ENCODE measurements at places on chromosomes 12 and 14.
A peak's percentile ranks its signal among the peaks of the same experiment; 100 is the strongest.

GRCh38 chr12:14393751-14394150 is 28.3 kb downstream of the ATF7IP start:
- no peak for DNase-seq

DNA sequence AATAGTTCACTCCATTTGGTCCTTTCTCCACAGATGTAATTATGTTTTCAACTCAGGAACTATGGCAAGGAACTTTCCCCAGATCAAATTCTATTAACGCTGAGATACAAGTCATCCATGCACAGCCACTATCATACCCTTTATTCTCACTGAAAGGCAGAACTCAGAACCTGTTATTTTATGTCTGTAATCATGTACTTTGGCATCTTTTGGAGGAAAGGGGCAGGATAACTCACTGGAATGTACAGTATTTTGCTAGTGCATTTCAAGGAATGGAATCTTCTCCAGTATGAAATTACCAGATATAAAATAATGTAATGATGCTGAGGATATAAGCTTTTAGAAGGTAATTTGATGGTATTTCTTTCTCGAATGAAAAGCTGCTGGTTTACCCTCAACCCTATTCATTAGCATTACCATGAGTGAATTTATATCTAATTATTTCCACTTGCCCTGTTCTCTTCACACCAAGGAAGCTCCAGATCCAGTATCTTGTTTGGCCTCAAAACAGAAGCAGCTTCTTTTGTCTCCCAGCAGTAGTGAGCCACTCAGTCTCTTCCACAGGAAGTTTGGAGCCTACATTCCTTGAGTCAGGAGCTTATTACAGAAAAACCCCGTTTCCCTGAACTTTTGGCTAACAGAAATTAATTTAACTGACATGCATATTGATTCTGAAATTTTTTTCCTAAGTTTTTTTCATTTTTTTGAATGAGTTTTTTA is 10.0 kb upstream of the AMHR2 start:
- DNase-seq = no peak

DNA sequence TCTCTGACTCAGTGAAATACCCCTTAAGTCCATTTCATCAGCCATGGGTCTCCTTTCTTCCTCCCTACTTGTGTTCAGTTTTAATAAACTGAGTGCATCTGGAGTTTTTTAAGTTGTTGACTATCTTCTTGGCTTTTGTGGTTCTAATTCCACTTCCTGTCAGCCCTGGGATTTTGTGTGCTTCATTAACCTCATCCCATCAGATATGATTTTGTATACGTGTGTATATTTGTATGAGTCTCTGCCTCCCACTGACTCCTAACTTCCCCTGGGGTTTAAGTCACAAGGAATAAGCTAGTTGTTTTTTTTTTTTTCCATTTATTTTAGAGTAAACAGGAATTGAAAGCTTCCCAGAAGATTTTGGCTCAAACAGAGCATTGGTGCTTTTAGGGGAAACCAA is 62.7 kb downstream of the TTLL5 start:
- no peak for DNase-seq

DNA sequence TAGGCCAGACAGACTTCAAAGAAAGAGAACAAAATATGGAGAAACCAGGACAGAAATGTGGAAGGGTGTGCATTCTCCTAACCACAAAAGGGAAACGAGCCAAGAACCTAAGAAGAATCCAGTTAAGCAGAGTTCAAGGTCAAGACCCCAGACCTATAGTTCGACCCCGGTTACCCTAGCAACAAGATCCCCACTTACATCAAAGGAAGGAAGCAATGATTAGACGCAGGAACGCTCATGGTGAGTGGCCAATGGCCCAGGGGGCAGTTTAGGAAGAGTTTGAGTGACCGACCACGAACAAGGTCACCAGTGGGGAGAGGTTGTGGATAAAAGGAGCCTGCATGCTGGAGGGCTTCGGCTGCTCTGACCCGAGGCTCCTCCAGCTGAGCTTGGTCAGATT is 36.2 kb downstream of the OAS2 start:
- no peak for DNase-seq

GRCh38 chr12:131674373-131674772 is 36.5 kb upstream of the SFSWAP start:
- no peak for DNase-seq

- no peak for DNase-seq
Measured at GRCh38 chr12:47121146-47121545, 41.4 kb upstream of the AMIGO2 start.

GRCh38 chr14:21711360-21711961 is 37.8 kb upstream of the OR4E1 start:
- DNase-seq = no peak

DNA sequence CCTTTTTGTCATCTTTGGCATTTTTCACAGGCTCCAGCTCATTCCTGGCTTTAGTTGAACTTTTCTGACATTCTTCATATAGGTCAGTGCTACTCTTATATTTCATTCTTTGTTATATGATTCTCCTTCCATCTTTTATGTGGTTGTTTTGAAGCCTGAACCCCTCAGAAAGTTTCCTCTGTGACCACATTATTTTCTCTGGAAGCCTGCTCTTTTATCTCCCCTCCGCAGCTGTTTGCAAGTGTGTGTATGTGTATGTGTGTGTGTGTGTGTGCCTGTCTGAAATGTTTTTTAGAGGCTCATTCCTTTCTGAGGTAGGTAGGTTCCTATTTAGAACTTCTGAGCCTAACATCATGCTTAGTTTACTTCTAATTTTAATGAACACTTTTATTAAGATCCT is 47.6 kb downstream of the ANO4 start:
- DNase-seq = no peak

- no peak for DNase-seq
Measured at GRCh38 chr12:114895827-114896226, 211.9 kb upstream of the TBX3 start.

- no peak for DNase-seq
Measured at GRCh38 chr12:11981121-11981733, 89.5 kb upstream of the BCL2L14 start.

GRCh38 chr12:47811581-47812484 is 7.9 kb downstream of the HDAC7 start:
- no peak for DNase-seq

DNA sequence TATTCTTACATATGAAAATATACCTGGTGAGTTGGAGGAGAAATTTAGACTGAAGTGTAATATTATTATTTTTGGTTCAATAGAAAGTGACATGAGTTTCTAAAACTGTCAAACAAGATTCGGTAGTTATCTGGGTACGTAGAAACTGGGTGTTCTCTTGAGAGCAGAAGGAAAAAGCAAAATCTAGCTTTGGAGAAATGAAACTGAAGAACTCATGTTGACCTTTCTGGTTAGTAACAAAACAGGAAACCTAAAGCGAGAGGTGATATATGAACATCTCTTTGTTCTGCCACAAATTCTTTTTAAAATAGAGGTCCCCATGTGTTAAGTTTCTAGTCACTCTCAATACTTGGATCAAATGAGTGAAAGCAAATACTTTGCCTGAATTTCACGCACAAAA is 401.7 kb downstream of the TRHDE start:
- no peak for DNase-seq

DNA sequence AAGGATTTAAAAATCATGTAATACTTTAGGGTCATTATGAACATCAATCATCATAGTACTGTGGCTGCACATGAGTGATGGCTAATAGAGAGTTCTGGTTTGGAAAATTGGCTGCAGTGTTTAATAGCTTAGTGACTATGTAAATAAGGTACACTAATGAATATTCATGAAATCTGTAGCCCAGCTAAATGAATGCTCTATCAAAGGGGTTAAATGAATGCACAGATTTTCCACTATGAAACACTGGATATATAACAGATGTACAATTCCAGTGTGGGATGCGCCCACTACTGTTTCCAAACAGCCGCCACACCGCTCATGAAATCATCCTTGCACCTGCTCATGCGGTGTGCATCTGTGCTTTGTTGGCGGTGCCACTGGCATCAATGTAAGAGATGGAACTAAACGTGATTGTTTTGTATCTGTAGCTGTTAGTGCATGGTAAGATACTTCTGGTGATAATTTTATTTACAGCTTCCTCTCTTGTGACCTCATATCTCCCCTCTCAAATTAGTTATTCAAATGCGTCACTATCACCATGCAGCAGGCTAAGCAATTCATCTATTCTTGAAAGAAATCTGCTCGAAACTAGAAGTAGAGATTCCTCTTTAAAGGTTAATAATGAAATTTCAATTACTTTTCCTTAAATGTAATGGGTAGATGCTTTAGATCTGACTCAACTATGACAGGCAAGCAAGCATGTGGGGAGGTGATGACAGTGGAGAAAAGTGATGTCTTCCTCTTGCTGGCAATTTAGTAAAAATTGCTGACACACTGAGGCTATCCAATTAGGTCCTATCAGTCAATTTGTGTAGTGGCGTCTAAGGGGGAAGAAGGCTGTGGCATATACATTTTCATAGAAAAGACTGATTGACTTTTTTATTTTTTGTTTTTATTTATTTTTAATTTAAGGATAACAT is 433.6 kb downstream of the AEBP2 start:
- DNase-seq = no peak

- DNase-seq = peak; percentile 15
Measured at GRCh38 chr12:114902665-114903064, 218.7 kb upstream of the TBX3 start.

- no peak for DNase-seq
Measured at GRCh38 chr12:53145383-53146260, 34.9 kb upstream of the ZNF740 start.

DNA sequence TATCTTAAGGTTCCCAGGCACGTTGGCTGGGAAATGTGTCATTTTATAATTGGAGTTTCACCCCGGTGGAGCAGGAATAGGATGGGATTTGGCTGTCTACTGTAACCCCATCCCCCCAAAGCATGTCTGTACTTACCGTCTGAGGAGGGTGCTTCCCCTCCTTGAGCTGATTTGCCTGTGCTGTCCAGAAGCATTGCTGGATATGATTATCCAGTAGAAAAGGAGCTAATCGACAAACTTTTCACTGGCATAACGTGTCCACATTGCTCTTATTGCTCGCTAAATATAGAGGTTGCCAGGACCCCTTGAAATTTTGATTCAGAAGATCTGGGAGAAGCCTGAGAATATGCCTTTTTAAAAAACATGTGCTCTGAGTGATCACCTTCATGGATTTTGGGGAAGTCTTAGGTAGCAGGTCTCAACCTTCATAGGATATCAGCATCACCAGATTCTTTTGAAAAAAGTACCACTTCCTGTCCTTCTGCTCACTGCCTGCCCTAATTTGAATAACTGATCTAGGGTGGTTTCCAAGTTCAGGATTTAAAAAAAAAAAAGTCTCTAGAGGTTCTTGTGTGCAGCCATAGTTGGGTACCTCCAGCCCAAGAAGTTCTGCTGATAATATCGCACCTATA is 80.4 kb upstream of the KCNA1 start:
- no peak for DNase-seq

DNA sequence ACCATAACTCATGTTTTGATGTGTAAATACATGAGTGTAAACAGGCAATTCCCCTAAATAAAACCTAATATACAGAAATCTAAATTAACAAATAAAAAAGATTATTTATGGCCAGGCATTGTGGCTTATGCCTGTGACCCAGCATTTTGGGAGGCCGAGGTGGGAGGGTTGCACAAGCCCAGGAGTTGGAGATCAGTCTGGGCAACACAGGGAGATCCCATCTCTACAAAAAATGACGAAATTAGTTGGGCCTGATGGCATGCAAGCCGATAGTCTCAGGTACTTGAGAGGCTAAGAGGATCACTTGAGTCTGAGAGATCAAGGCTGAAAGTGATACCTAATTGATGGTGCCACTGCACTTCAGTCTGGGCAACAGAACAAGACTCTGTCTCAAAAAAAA is 48.7 kb downstream of the BCAT1 start:
- no peak for DNase-seq

- no peak for DNase-seq
Measured at GRCh38 chr12:9130244-9130643, 14.5 kb upstream of the A2M start.

GRCh38 chr12:154058-154457 is 59.9 kb downstream of the SLC6A12 start:
- no peak for DNase-seq

DNA sequence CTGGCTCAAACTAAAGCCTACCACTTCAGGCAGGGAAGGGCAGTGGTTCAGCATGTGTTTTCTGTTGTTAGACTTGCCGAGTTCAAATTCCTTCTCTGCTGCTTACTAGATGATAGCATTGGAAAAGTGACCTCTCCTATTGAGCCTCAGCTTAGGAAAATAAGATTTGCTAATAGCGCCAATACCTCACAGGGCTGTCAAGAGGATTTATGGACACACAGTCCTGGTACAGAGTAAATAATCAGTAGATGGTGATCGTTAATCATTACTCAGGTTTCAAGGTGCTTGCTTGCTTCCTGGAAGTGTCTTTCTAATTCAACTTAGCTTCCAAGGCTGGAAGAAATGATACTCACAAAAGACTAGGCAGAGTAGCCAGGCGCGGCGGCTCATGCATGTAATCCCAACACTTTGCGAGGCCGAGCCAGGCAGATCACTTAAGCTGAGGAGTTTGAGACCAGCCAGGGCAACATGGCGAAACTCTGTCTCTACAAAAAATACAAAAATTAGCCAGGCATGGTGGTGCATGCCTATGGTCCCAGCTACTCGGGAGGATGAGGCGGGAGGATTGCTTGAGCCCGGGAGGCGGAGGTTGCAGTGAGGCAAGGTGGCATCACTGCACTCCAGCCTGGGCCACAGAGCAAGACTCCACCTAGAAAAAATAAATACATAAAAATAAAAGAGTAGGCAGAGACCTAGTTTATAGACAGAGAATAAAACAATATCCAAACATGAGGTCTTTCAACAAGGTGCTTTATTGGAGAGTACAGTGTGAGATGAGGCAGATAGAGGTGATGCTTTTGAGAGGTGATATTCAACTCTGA is 6.0 kb downstream of the PLA2G1B start:
- DNase-seq = no peak

- DNase-seq = no peak
Measured at GRCh38 chr14:93879362-93879983, 47.7 kb upstream of the FAM181A start.

GRCh38 chr12:56413392-56413791 is 35.8 kb downstream of the TIMELESS start:
- DNase-seq = no peak

DNA sequence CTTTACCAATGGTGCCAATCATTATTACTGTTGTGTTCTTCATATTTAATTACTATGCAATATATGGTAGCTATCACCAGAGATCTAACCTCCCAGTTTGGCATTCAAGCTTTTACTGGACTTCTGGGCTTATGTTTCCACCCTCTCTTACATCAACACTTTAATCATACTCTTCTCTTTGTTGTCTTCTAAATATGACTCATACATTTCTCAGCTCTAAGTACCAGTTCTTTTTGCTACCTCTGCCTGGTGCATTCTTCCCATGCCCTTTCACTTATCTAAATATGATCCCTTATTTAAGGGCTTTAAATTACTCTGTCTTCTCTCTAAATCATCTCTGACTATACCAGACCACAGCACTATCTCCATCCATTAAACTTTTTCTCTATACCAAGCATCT is 246.1 kb upstream of the CCDC196 start:
- no peak for DNase-seq

- no peak for DNase-seq
Measured at GRCh38 chr12:115203701-115204100, 519.7 kb upstream of the TBX3 start.
